ENCODE measurements at places on chromosomes 4 and X.

DNA sequence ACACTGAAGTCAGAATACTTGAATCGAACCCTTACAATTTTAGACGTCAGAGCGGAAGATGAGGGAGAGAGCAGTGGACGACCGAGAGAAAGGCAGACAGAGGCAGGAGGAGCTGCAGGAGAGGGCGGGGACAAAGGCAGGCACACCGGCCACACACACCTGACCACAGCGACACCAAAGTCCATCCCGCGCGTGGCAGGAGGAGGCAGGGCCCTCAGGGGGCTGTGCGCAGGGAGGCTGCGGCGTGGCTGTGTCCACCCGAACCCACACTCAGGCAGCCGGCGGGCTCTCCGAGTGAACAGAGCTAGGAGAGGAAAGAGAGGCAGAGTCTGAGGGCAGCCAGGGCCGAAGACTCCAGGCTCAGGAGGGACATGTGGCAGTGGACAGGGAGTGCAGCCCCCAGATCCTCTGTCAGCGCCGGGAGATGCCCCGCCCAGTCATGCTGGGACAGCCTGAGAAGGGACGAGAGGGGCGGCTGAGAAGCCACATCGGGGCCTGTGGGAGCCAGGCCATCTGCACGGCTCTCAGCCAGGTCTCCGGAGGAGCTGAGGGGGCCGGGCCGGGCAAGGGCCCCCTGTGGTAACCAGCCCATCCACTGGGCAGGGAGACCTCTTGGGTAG lies 20.1 kb downstream of the GAK start:
- no peak for DNase-seq

DNA sequence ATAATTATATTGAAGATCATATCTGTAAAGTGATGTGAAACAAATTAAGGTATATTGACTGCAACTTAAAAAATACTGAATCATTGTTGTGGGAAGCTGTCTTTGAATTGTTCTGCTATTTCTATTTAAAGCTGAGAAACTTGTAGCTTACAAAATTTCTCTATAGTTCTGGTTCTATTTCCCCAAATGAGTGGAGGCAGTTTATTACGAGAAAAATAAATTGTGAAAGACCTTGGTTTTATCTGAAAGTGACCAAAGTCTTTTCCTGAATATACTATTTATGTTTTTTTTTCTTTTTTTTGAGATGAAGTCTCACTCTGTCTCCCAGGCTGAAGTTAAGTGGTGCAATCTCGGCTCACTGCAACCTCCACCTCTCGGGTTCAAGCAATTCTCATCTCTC lies 165.4 kb downstream of the SH3BGRL start:
- DNase-seq, result no peak

DNA sequence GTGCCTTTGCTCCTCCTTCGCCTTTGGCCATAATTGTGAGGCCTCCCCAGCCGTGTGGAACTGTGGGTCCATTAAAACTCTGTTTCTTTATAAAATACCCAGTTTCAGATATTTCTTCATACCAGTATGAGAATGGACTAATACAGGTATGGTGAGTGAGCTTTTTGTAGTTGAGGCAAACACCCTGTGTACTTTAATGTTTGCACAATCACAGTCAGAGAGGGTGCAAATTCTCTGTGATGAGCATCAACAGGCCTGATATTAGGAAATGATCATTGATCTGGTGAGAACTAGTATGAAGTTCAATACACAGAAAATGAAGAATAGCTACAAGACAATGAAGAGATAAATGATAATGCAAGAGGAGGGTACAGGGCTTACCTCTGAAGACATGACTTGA lies 744.6 kb downstream of the RPA4 start:
- no peak for DNase-seq

DNA sequence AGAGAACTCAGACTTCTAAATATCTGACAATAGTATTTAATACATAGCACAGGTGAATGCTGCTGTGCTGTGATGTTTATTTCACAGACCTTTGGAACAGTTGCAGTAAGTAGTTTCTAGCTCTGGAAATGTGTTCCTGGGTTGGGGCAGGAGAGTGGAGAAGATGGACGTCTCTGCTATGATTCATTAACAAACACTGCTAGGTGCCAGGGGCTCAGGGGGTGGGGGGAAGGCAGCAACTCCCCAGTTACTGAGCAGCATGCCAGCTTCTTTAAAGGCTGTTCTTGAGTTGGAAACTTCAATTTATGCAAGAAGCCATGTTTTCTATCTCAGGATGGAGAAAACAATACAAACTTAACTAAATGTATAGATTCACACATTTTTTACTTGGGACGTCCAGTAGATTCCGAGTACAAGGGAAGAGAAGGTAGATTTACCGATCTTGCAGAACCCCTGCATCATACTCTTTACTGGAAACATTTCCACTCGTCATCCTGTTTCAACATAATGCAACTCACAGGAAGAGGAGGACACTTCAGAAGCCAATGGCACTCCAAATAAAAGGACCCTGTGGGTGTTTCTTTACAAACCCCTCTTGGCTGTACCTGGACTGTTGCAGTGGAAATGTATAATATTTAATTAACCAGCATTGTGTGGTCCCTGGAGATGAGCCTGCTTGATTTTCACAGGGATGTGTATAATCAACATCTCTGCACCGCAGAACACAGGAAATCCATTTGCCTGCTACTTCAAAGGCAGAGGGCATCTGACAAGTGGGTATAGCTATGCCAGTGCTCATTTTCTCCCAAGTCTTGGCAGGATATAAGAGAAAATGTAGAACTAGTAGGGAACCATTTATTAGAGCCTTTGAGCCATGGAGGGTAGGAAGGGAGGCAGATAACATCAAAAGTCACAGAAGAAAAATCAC lies 171.4 kb downstream of the SH3KBP1 start:
- DNase-seq, result no peak

DNA sequence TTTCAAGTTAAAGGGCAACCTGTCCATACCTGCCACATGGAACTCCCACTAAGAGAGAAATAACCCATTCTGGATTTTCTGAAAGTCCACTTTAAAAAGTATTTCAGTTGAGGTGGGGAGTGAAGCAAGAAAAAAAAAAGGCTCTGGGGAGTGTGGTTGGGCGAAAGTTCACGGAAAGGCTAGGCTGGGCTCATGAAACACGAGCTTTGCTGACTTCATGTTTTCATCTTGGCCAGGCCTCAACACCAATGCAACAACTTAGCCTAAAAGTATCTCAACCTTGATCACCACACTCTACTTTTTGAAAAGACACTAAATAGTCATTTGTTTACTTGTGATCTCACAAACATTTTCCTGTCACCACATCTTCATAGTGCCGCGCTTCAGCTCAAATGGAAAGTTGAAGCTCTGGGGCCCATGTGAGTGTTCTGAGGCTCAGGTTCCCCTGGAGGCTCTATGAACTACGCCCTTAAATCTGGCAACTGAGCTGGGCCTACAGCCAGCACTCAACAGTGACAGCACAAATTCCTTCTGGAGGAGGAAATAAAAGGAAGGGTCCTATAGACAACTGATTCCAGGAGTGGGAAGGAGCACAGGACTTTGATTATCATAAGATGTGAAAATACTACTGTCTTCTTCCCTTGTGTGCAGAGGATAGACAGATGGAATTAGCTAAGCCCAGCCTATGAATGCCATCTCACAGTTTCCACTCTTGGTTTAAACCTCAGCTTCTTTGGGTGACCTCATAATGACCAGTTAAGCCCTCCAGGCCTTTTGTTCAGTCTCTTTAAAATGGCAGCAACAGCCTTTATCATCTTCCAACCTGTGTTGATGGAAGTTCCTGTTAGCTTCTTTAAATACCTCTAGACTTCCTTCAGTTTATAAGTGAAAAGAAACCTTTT lies 5.1 kb downstream of the CD40LG start:
- DNase-seq, result no peak

DNA sequence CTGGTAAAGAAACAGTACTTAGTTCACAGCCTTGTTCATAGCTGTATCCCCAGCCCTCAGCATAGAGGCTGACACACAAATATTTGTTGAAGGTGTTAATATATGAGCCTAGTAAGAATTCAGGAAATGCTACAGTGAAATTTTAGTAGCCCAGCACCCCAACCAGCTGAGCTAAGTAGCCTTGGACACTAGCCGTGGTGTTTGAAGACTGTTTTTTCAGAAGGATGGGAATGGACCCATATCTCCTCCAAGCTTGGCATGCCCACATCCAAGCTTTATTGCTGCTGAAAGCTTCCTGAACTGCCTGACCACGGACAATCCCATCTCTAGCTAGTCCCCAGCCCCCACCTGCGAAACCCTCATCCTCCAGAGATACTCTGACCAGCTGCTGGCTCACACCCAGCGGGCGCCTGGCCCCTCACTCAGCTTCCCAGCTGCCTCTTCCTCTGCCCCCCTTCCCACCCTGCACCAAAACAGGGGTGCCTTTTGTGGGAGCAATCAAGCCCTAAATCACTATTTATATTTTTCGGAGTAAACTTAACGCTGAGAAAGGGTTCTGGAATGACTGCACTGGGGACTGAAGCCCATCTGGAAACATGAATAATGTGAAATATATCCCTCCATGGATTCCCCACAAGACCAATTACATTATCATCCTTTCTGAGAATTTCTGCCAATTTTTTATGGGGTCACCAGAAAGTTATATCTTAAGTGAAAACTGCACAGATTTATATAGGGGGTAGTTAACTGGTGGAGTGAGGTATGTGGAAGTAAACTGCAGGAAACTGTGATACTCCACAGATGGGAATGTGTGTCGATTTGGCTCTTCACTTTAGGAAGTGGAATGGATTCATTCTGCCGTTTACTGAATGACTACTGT lies 41.1 kb upstream of the CBR4 start:
- DNase-seq, result no peak

Measured in hypothalamus (tissue), 51 donors.